BJ (cell line): ENCODE measurements at places on chromosomes 7 and 10. TPM values are rescaled to one million over a fixed set of nuclear protein-coding genes. Genes with fewer than 3 reads are reported as not detected.

GRCh38 chr10:13686331-13686752 is 99.6 kb downstream of the PRPF18 start:
- no peak for DNase-seq

- DNase-seq, result no peak
Observed at GRCh38 chr7:151461942-151462230, 21.9 kb upstream of the CRYGN start.

The TOMM7 gene
- 346 and 1,232 TPM in 2 replicates for polyA plus RNA-seq

DNA sequence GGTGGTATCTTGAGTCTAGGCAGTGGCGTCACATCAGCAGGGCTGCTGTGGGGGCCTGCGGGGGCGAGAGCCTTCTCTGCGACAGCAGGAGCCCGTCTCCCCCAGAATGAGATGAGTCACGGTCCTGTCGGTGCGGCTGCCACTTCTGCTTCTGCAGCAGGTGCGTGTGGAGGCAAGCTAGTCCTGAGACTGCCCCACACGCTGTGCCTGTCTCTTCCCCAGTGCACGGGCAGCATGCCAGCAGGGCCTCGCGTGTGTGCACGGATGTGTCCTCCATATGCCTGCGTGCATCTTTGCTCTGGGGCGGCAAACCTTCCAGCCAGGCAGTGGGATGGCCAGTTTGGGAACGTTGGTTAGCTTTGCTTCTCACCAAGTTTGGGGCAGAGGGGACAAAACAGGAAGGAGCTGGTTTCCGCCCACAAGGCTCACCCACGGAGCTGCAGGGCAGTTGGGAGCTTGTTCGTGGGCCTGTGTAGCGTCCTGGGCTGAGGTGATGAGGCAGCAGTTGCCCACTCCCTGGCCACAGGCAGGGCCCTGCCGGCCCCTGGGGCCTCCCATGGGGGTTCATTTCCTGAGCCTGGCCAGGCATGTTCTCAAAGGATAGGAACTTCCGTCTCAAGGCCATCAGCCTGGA is 60.8 kb upstream of the PPIF start:
- DNase-seq, result no peak

DNA sequence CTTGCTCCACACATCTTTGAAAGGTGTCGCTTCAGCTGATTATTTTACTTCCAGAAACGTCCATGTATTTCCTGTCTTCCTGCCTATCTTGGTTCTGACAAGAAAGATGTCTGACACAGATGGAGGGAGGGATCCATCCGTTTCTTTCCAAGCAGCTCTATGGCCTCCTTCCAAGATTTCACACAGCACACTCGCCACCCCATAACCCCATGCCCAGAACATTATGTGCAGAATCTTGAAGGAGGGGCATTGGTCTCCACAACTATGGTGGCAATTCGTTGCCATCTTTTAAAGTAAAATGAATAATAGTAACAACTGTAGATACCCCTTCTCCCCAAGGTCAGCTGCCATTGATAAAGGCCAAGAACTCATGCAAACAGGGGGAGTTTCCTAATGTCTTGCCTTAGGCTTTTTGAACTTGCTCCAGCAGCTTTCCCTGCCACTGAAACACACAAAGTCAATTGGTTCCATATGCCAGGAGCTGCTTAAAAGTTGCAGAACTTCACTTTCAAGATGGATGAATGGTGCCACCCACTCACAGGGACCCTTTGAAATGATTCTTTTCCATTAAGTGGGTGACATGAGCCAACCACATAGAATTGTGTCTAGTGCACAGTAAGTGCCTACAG is 60.0 kb downstream of the VSTM4 start:
- DNase-seq, result no peak

The ACTL6B gene
- not detected in 2 replicates for polyA plus RNA-seq

The SCRN1 gene
- 81.4 and 107 TPM in 2 replicates for polyA plus RNA-seq

- no peak for DNase-seq
Observed at GRCh38 chr10:124388823-124389612, 29.7 kb downstream of the OAT start.

GRCh38 chr10:113326160-113327111 is 226.4 kb upstream of the HABP2 start:
- peak; percentile 83 for DNase-seq

DNA sequence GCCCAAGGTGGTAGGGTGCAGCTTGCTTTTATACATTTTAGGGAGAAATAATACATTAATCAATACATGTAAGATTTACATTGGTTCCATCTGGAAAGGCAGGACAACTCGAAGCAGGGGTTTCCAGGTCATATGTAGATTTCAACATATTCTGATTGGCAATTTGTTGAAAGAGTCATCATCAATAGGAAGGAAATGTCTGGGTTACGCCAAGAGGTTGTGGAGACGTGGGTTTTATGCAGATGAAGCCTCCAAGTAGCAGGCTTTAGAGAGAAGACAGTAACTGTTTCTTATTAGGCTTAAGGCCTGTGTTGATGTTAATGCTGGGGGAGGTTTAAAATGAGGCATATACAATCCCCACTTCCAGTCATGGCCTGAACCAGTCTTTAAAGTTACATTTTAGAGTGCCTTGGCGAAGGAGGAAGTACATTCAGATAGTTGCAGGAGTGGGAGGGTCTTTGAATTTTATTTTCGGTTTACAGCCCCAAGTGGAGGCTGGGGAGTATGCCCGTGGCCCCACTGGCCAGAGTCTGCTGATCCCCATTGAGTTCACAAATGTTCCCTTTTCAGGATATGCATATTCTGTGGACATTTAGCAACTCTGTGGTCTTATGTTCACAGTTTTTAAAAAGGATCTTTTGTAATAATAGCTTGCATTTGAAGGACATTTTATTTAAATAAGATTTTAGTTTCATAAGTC is 166.0 kb upstream of the GDF10 start:
- no peak for DNase-seq

The FAM25A gene
- polyA plus RNA-seq, result not detected in 2 replicates

GRCh38 chr10:65701168-65701776 is 1224.6 kb upstream of the LRRTM3 start:
- no peak for DNase-seq

The ZNF503 gene
- polyA plus RNA-seq, result 0.45 and 0.51 TPM in 2 replicates

DNA sequence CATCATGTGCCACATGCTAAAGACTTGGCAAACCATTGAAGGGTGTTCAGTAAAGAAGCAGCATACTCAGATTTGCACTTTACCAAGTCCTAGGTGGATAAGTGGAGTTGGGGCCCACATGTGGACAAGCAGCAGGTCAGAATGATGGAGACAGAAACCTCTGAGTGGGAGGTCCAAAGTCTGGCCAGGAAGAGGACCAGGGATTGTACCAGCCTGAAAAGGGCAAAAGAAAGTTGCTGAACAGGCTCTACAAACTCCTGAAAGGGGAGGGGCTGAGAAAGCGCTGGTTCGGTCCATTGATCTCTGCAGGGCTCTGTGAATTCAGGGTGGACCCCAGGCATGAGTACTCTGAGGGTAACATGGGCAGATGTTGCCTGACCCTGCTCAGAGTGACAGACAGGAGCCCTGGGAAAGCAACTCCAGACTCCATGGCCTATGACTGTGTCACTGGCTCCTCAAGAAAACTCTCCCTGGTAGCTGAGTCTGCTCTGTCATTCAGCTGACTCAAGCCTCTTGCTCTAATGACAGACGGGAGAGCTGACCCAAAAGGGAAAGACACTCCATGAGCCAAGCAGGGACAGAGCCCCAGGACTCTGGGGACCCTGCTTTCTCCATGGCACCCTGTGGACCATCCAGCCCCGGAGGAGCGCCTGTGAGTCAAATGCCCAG is 68.5 kb downstream of the TBXAS1 start:
- DNase-seq, result no peak

The VWA2 gene
- 0.07 TPM in 1 of 2 replicates, not detected in the other for polyA plus RNA-seq

The GAD2 gene
- not detected in 2 replicates for polyA plus RNA-seq

- no peak for DNase-seq
Observed at GRCh38 chr7:131648491-131648890, 92.1 kb upstream of the PODXL start.

- no peak for DNase-seq
Observed at GRCh38 chr7:142089035-142089434, 22.5 kb upstream of the MGAM2 start.

GRCh38 chr7:23369695-23370404 is 70.7 kb downstream of the MALSU1 start:
- no peak for DNase-seq

- no peak for DNase-seq
Observed at GRCh38 chr7:150666412-150666811, 19.1 kb upstream of the GIMAP2 start.

DNA sequence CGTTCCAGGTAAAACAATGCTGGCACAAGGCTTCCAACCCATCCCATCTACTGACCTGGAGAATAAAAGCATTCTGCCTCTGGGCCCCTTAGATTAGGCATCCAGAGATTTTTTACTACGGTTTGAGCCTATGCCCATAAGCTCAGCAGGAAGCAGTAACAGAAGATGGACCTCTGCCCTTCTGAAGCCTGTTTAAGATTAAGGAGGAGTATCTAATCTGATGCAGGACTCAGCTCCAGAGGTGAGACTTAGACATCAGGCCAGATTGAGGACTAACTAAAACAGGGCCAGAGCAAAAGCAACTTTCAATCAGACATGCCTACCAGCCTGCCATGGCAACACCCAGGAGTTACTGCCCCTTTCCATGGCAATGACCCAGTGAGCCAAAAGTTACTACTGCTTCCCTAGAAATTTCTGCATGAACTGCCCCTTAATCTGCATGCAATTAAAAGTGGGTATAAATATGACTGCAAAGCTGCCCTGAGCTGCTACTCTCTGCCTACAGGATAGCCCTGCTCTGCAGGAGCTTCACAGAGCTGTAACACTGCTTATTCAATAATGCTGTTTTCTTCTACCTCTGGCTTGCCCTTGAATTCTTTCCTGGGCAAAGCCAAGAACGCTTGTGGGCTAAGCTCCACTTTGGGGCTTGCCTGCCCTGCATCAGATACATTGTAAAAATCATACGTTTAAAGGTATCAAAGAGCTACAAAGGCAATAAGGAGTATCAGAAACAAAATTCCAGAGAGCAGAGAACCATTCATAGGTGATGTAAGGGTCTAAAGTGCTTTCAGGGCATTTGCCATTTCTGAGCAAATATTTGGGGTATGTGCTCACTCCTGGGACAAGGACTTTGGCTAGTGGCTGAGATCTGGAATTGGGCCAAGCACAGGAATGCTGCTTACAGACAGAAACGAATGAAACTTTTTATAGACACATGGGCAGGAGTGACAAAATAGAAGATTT is 25.0 kb upstream of the CNNM1 start:
- peak; percentile 35 for DNase-seq

The CREM gene
- polyA plus RNA-seq, result 20.5 and 28.8 TPM in 2 replicates

DNA sequence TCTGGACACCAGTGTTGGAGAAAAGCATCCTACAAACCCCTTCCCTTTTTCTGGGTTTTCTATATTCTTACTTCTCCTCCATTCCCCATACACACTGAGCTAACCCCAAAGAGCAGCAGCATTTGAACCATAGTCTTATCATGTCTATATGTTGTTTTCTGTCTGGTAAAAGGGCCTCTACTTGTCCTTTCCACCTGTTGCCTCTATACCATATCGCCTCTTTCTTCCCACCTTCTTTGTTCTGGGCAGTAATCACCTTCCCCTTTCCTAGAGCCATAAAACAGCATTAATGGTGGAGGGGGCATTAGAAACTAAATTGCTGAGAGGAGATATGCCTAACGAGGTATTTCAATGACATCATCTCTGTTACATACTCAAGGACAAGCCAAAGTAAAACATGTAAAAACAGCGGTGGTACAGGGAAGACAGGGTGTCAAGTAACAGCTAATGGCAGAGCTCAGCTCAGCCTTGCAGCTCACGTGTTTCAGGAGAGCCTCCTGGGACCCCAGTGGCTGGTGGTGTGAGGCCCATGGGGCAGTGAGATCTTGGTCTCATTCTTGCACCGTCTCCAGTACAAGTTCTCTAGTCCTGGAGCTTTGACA is 20.6 kb downstream of the NPY start:
- DNase-seq, result no peak

GRCh38 chr10:113304726-113305125 is 248.1 kb upstream of the HABP2 start:
- DNase-seq, result no peak

- DNase-seq, result no peak
Observed at GRCh38 chr7:102147008-102147407, 139.7 kb upstream of the SH2B2 start.

The EBF3 gene
- polyA plus RNA-seq, result 0.31 and 0.32 TPM in 2 replicates

The LRIT1 gene
- polyA plus RNA-seq, result not detected in 2 replicates

DNA sequence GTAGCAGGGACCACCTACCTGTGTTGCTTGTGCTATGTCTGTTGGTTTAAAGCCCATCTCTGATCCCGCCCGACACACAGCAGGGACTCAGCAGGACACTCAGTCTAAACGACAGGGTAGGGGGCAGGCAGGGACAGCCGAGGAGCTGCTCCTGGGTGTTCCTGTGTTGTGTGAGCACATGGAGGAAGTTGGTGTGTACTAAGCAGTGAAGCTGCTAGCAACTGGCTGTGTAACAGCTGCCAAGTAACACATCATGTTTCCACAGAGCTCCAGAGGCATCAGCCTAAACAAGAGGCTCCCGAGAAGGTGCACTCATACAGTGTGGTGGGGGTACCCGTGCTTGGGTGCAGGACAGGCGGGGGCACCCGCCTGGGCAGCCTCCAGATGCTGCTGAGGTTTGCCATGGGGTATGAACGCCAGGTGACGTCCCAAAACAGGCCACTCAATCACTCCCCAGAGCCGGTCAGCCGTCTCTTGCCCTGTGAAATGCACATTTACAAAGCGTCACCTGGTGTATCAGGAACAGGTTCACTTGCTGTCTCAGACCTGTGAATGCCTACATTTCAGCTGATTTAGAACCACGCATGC is 59.6 kb downstream of the PTPRN2 start:
- DNase-seq, result no peak

The PCDH15 gene
- not detected in 2 replicates for polyA plus RNA-seq

DNA sequence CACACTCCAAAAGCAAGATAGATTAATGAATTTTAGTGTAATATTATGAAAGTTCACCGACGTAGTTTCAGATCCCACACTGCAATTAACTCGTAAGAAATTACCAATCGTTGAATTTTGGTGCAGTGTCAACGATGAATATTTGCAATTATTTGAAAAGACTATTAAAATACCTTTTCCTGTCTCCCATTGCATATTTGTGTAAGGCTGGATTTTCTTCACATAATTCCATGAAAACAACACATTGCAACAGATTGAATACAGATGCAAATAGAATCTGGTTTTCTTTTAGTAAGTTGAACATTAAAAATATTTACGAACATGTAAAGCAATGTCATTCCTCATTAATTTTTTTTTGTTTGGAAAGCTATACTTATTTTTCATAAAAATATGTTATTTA is 50.9 kb downstream of the DNMBP start:
- DNase-seq, result no peak

- no peak for DNase-seq
Observed at GRCh38 chr10:110207011-110207804, at the start of gene MXI1. Gene MXI1, plus strand, starts transcription at chr10:110207605. Its CDS starts 204 bp downstream, at chr10:110207809.

The MRLN gene
- not detected in 2 replicates for polyA plus RNA-seq

The ANXA8 gene
- polyA plus RNA-seq, result 0.27 and 0.42 TPM in 2 replicates

- DNase-seq, result no peak
Observed at GRCh38 chr7:50792342-50793119, 9.8 kb upstream of the GRB10 start.

The SLC26A4 gene
- 0.12 and 0.25 TPM in 2 replicates for polyA plus RNA-seq
